ENCODE measurements at places on chromosomes 6 and 20. TPM values are rescaled to one million over a fixed set of nuclear protein-coding genes. Genes with fewer than 3 reads are reported as not detected.

Gene NCOA6
- total RNA-seq = 32.8 TPM

Gene LY86
- total RNA-seq = 2.8 TPM

Gene ASIP
- not detected for total RNA-seq

Gene CASS4
- 1.6 TPM for total RNA-seq

Gene SIRPD
- total RNA-seq = not detected

DNA sequence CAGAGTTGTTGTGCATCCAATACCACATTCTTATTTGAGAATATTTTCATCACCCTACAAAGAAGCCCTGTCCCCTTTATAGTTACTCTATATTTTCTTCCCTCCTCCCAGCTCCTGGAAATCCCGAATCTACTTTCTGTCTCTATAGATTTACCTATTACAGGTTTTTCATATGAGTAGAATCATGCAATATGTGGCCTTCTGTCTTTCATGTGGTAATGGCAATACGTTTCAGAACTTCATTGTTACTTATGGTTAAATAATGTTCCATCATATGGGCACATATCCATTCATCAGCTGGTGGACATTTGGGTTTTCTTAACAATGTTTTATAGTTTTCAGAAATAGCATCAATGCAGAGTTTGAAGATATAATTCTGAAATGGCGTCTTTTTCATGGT is 17.1 kb downstream of the GINS1 start:
- H3K27me3 ChIP-seq = no peaks in the 10 kb centered on the region
- DNase-seq = no peak
- no peaks in the 10 kb centered on the region for H3K4me1 ChIP-seq
- no peak overlapping the region for H3K4me3 ChIP-seq
- H3K27ac ChIP-seq = no peak overlapping the region

DNA sequence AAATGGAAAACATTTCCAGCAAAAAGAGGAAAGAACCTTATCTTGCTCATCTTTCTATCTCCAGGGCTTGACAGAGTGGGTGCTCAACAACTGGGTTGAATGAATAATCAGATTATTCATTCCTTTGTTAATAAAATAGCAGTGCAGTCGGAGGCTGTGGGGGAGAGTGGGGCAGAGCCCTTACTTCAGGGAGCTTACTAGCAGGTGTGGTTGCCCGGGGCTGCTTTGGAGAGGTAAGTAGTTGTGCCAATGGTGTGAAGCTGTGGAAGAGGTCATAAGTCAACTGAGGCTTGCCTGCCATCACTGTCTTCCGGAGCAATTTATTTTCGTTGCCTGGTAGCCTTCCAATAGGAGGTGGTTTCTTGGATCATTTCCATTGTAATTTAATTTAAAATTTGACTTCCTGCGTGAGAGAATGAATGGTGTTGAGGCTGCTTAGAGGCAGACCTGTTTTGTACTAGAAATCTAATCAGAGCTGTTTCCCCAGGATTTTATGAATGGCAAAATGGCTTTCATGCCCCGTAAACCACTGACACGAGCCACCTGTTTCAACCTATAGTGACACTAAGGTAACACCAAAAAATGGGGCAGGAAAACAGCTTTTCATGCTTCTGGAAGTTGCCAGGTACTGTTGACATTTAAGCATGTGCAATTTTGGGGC is 51.4 kb downstream of the ZDHHC14 start:
- H3K4me1 ChIP-seq = no peaks in the 10 kb centered on the region
- no peaks in the 10 kb centered on the region for H3K27me3 ChIP-seq
- H3K4me3 ChIP-seq = no peak overlapping the region
- no peak for DNase-seq
- H3K36me3 ChIP-seq = no peaks in the 10 kb centered on the region

DNA sequence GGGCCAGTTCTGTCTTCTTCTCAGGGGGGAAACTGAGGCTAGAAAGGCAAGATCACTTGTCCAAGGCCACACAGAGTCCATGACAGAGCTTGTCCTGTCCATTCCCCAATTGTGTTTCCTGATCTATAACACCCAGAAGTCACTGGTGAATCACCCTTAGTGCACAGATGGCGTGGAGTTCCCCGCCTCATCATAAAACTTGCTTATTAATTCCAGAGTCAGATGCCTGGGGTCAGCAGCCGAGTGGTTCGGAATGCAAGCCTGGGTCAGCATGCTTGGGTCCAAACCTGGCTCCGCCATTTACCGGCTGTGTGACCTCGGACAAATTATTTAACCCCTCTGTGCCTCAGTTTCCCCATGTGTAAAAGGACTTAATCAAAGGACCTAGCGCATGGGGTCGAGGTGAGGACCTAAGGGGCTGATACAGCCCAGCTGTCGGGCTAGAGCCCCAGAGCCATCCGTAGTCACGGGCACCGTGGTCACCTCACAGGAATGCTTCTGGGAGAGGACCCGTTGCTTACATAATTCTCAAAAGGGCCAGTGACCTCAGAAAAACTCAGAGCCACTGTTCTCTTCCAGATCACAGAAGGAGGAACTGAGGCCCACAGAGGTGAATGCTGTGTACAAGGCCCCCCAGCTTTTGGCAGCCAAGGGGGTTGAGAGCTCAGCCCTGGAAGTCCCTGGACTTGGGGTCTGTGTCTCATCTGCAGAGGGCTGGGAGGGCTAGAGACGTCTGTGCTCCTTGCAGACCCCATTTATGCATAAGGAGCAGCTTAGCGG is 1.4 kb upstream of the ZBP1 start:
- H3K27ac ChIP-seq = no peak overlapping the region
- H3K36me3 ChIP-seq = no peaks in the 10 kb centered on the region
- no peak for DNase-seq
- no peaks in the 10 kb centered on the region for H3K27me3 ChIP-seq
- H3K4me3 ChIP-seq = no peak overlapping the region
- H3K4me1 ChIP-seq = no peaks in the 10 kb centered on the region

- no peaks in the 10 kb centered on the region for H3K36me3 ChIP-seq
- H3K4me1 ChIP-seq = peaks cover 66% of the 10 kb centered on the region
- no peak overlapping the region for H3K4me3 ChIP-seq
Observed at GRCh38 chr20:1331101-1331500, 2.2 kb upstream of the SDCBP2 start.

- no peak for DNase-seq
- no peak overlapping the region for H3K4me3 ChIP-seq
- H3K4me1 ChIP-seq = peaks cover 7% of the 10 kb centered on the region
- H3K27me3 ChIP-seq = no peaks in the 10 kb centered on the region
- no peak overlapping the region for H3K27ac ChIP-seq
Observed at GRCh38 chr20:36768768-36769430, 4.7 kb downstream of the DSN1 start.

- H3K27me3 ChIP-seq = no peaks in the 10 kb centered on the region
- DNase-seq = peak; percentile 54
- H3K36me3 ChIP-seq = no peaks in the 10 kb centered on the region
- H3K4me1 ChIP-seq = peaks cover 77% of the 10 kb centered on the region
- H3K27ac ChIP-seq = peak overlapping the region; percentile 98
- peak overlapping the region; percentile 6 for H3K4me3 ChIP-seq
Observed at GRCh38 chr20:45344168-45344860, 3.9 kb downstream of the SDC4 start.
